ENCODE measurements at places on chromosomes 12 and 14.

DNA sequence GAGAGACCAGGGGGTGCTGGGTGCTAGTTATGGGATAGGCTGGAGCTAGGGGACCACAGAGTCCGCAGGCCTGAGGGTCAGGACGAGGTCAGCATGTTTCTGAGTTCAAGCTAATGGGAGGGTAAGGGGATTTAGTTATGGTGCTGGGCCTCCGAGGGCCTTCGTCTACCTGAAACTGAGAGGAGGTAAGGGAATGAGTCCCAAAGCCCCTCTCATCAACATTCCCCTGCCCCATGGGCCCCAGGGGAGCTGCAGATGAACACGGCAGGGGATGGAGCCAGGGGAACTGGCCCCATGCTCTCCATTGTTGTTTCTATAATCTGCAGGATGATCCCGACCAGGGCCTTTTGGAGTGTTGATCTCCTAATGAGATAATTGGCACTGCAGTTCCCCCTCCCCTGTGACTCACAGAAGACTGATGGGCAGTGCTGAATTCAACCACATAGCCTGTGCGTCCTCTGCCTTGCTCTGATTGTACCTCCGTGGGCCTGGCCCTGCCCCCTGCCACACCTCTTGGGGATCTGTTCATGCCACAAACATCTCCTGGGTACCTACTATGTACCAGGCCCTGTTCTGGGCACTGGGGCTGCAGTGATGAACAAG, 21.4 kb downstream of the FAIM2 start:
- no peak for DNase-seq

DNA sequence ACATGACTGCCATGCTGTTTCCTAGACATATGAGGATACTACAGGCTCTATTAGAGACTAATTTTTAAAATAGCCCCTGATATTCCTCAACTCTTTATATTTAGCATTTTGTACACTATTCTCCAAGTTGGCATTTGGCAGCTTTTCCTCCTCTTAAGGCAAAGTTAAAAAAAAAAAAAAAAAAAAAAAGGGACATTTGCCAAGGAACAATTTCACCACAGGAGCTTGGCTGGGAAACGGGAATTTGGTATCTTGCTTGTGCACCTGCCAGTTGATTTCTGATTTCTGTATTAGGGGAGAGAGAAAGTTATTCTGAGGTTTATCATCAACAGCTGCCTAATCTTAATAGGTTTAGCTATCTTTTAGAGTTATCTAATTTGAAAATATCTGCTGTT, 87.2 kb downstream of the CAND1 start:
- DNase-seq: no peak

- no peak for DNase-seq
Measured at GRCh38 chr14:23091294-23092225, 3.4 kb downstream of the ACIN1 start.

- peak; percentile 65 for DNase-seq
Measured at GRCh38 chr14:37864861-37865718, 269.7 kb downstream of the TTC6 start.

DNA sequence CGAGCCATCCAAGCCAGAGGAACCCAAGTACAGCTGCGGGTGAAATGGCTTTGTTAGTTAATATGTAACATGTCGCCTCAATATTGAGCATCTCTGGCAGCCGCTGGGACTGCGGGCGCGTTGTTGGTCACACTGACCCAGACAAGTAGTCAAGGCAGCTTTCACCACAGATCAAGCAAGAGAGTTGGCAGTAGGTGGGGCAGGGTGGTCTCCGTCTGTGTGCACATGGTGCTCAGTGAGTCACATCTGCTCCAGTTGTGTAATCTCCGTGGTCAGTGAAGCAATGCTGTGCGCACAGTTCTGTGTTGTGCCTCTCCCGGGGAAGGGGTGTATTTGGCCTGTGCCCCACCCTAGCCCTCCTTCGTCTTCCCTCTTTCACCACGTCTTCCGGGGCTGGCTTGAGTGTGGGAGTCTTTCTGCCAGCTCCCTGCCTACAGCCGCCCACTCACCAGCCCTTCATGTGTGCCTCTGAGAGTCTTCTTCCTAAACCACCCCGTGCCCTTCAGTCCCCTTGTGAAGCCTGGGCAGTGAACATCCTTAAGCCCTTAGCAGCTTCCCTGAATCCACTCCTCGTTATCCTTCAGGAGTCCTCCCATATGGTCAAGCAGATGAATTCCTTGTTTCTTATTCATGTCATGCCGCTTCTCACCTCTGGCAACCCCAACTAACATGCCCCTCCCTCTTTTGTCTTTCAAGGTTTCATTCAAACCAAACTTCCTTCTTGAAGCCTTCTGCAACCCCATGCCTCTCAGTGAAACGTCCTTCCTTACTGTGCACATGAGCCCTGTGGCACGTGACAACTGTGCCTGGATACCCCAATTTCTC, 242.1 kb downstream of the CACNA1C start:
- peak; percentile 69 for DNase-seq

DNA sequence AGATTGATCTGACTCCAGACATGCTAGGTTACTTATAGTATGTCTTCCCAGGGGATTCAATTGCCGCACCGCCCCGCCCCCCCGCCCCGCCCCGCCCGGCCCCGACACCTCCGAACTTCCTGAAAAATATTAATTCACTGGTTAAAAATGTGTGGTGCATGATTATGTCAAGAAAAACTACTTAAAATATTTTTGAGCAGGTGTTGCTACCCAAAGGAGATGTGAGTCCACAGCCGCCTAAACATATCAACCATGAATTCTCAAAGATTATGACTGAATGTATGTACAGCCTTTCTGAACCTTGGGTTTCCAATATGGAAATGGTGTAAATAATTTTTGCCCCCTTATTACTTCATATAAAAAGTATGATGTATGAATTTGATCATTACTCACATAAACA, 2.7 kb upstream of the RIMKLB start:
- DNase-seq: no peak

- peak; percentile 28 for DNase-seq
Measured at GRCh38 chr14:59224341-59224740, 35.9 kb downstream of the DAAM1 start.

DNA sequence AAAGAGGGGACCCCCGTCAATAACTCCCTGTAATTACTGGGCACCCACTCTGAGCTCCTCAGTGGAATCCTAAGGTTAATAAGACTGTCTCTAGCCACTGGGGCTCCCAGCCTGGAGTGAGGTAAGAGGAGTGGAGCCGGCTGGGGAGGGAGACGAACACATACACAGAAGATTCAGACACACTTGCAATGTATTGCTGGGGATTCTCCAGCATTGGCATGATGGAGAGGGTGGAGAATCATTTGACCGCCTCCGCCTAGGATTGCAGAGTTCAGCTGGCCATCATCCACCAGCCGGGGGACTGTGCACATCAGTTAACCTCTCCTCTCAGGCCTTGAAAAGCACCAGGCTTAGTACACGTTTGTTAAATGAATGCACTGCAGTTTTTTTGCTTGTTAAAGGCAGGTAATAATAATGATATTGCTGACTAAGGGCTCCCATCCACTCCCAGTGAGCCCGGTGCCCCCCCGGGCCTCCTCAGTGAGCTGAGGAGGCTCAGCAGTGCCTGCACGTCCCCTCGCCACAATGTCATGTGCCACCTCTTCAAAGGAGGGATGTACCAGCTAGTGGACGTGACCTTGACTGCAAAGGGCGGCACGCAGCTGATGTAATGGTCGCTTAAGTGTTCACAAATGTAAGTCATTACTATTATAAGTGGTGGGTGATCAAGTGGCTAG, 20.3 kb upstream of the FAIM2 start:
- no peak for DNase-seq

- DNase-seq: no peak
Measured at GRCh38 chr14:23344481-23344880, 8.2 kb downstream of the SLC22A17 start.

GRCh38 chr14:24840204-24840893, 206.4 kb upstream of the GZMB start:
- peak; percentile 79 for DNase-seq

DNA sequence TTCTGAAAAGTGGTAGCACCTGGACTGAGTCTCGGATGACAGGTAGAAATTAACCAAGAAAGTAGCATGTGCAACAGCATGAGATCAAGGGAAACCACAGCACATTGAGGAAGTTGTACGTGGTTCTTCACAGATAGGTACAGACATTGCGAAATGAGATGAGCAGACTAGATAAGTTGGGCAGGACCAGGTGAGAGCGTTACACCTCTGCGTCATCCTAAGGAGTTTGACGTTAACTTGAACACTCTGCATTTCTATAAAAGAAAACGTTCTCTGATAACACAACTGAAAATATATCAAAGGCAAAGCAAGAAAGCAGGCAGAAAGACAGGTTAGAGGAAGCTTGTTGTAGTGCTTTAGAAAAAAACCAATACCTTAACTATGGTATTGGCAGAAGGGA, 98.5 kb upstream of the RASSF8 start:
- DNase-seq: no peak

DNA sequence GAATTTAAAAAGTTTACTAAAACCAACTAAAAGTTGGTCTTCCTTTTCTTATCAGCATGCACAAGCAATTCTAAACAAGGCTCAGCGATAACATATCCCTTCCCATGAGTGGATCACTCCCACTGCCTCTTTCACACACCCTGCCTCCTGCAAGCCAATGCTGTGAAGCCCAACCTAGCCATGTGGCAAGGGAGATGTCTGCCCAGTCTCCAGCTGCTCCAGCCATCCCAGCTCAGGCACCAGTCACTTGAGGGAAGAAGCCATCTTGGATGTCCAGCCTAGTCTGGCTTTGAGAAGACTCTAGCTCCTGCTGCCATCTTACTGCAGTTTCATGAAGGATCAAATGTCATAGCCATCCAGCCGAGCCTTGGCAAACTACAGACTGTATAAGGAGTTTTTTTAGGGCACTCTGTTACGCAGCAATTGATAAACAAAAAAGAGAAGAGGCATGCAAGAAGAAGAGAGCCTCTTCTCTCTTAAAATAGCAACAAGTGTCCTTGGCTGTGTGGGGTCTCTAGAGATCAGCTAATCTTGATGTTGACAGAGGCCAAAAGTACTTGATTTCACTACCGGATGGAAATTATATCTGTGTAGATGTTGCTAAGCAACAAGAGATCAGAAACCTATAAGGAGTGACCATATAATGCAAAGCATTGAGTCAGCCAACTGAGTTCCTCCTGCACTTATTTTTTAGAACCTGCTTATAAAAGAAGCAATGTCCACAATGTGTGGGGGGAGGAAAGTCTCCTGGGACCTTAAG, 108.9 kb downstream of the PTCSC3 start:
- no peak for DNase-seq

- peak; percentile 39 for DNase-seq
Measured at GRCh38 chr14:56659964-56660551, 80.5 kb downstream of the TMEM260 start.

- DNase-seq: peak; percentile 35
Measured at GRCh38 chr12:79614730-79615129, 76.0 kb downstream of the PAWR start.

DNA sequence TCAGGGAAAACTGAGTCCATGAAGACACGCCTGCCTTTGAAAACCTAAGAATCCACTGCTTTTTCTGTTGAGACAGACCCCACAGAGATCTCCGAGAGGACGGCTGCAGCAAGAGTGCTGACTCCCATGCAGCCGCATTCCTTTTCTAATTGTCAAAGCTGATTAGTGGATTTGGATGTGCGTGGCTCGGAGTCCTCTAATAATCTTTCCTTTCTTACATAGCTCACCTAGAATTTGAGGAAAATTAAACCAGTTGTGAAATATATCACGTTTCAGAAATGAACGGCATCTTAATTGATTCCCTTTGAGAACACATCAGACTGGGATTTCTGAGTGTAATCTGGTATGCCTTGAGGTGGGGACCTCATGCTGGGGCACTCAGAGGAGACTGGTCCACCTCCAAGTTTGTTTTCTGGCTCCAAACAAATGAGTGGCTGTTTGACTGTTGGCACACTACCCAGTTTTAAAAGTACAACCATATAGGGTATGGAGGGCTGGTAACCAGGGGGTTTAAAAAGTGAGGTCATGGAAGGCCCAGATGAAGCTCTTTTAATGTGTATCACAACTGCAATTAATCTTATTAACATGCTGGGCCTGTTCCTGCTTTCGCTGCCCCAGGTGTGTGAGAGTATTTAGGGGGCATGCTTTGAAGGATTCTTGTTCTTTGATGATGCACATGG, 63.3 kb downstream of the RASSF3 start:
- peak; percentile 77 for DNase-seq

DNA sequence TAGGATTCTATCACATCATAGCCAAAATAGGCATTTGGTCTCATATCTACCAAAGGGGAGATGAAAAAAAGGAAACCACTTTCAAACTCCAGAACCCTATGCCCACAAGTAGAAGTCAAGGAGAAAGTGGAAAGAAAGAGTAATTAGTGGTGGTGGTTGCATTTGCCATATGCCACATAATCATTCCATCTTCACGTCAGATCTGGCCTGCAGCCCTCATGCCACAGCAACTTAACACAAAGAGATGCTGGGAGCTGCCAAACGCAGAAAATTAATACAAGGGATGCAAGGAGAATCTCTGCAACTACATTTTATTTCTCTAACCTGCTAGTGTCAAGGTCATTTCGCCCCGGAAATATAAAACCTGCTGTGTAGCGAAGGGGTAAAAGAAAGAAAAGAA, 148.6 kb upstream of the FOXN3 start:
- DNase-seq: no peak

GRCh38 chr12:262113-262512, 523 bp downstream of the SLC6A13 start:
- DNase-seq: no peak

DNA sequence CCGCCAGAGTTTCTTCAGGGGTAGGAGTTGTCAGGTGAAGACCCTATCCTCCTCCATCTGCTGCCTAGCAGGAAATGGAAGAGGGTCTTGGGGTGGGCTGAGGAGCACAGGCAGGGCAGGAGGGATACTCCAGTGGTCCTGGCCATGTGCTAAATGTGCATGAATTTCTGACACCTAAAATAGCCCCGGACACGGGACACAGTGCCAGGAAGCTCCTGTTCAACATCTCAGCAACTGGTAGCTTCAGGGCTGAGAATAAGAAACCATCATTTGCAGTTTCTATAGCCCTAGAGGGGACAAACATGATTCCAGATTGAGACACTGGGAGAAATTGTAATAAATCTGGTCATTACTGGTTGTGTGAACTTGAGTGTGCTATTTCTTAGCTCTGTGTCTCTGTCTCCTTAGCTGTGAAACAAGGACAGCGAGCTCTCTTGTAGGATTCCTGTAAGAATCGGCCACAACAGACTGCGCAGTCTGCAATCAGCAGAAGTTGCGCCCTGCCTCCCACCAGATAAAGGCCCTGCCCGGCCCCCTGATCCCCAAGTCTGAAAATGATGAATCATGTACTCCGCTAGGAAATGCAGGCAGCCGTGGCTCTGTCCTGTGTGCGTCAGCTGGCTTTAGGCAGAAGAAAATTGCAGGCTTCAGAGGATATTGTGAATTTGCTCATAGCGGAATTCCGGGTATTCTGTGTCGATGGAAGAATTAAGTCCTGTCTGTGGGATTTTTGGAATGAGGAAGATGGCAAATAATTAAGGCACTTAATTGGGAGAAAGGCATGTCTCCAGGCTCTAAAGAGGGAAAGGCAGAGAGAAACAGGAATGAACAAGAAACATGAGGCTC, 35.2 kb upstream of the MEG3 start:
- DNase-seq: peak; percentile 64
